NCI-H187 (cell line): ENCODE measurements at places on chromosomes 1 and 21.

DNA sequence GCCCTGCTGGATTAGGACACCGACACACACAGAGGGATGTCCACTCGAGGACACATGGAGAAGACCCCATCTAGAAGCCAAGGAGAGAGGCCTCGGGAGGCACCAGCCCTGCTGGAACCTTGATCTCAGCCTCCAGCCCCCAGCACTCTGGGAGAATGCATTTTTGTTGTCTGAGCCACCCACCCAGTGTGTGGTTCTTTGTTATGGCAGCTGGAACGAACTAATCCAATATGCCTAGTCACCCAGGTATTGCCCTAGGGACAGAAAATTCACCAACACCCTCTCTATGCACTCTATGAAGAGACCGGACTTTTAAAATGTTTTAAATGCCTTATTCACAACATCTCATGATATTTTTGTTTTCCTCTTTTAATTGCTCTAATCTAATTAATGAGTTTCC lies 117.4 kb downstream of the CRYAA start:
- no peak for DNase-seq

- no peak for DNase-seq
Observed at GRCh38 chr1:112594208-112594876, 24.6 kb downstream of the ST7L start.

GRCh38 chr1:29851691-29852090 lies 615.4 kb downstream of the PTPRU start:
- no peak for DNase-seq

- peak; percentile 33 for DNase-seq
Observed at GRCh38 chr1:28248273-28249012, 10.9 kb upstream of the SESN2 start.

- no peak for DNase-seq
Observed at GRCh38 chr1:226429858-226430715, 22.2 kb upstream of the PARP1 start.

- no peak for DNase-seq
Observed at GRCh38 chr1:53337499-53337898, 9.6 kb upstream of the LRP8 start.

- DNase-seq, result peak; percentile 28
Observed at GRCh38 chr21:43318841-43319781, 107.8 kb downstream of the SIK1 start.

GRCh38 chr21:29376556-29376955 lies 77.8 kb downstream of the BACH1 start:
- no peak for DNase-seq

- peak; percentile 81 for DNase-seq
Observed at GRCh38 chr1:193104502-193104906, 710 bp downstream of the GLRX2 start.

GRCh38 chr1:156600733-156601121 lies 552 bp downstream of the GPATCH4 start:
- DNase-seq, result no peak

- no peak for DNase-seq
Observed at GRCh38 chr1:32464716-32465577, at the start of gene ZBTB8B. Gene ZBTB8B (plus strand): TSS chr1:32465072. CDS start chr1:32470625, 5,553 bp downstream.

DNA sequence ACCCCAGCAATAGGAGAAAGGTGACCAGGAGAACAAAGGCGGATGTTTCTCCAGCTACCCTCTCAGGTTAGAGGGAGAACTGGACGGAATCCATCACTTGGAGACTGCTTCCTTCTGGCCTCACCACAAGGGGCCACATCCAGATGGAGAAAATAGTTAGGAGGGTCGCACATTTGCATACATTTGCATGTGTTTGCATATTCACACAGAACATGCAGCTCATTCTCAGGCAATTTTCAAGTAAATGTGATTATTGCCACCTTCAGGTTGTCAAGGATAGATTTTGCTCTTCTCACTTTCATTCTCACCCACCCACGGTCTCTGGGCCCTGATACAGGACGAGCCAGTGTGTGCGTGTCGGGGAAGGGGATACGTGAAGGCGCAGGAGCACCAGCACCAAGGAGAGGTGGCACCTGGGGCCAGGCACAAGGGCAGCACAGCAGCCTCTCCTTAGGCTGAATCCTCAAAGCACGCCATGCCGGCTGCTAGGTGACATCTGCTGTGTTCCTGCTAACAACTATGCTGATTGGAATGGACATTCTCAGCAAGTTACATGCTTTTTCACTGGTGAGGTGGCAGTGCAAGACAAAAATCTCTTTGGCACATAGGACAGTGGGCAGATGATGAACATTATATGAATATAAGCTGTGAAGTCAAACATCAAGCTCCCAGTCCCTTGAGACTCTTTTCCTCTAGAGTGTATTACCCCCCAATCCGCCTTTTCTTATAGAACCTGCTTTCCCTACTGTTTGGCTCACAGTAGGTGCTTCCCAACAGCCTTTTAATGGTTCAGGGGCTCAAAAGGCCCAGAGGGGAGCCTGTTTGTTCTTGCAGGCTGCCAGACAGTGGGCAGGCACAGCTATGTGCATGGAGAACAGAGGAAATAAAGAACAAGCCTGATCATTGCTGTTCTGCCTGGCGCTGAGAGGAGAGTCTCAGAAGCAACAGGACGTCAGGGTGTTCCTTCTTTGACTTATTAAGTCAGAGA lies 14.3 kb downstream of the ACKR1 start:
- DNase-seq, result no peak

DNA sequence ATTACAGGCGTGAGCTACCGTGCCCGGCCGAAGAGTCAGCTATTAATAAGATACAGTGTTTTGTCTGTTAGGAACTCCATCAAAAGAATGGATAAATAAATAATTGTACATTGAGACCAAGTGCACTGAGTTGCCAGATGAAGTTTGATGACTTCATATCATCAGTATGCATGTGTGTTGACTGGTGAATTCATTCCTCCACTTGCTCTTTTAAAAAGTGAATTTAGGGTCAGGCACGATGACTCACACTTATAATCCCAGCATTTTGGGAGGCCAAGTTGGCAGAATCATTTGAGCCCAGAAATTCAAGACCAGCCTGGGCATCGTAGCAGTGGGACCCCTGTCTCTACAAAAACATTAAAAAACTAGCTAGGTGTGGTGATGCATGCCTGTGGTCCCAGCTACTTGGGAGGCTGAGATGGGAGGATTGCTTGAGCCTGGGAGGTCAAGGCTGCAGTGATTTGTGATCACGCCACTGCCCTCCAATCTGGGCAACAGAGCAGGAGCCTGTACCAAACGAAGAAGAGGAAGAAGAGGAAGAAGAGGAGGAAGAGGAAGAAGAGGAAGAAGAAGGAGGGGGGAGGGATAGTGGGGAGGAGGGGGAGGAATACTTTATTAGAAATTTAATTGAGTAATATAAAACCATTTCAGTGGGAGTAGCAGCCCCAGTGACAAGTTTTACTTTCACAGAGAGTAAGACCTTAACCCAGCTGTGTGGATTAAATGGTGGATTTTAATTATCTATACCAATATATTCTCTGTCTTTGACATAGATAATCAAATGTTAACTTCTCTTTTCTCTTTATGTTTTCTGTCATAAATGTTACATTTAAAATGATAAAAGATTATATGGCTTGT lies 74.9 kb downstream of the CCDC18 start:
- no peak for DNase-seq

DNA sequence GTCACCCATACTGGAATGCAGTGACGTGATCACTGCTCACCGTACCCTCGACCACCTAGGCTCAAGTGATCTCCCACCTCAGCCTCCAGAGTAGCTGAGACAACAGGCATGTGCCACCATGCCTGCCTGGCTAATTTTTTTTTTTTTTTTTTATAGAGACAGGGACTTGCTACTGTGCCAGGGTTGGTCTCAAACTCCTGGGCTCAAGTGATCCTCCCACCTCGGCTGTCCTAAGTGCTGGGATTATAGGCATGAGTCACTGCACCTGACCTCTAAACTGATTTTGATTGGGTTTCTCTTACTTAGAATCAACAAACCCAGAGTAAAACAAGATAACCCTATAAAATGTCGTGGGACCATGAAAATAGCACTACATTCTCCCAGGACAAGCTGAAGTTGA lies 112.0 kb downstream of the UBE2U start:
- no peak for DNase-seq

DNA sequence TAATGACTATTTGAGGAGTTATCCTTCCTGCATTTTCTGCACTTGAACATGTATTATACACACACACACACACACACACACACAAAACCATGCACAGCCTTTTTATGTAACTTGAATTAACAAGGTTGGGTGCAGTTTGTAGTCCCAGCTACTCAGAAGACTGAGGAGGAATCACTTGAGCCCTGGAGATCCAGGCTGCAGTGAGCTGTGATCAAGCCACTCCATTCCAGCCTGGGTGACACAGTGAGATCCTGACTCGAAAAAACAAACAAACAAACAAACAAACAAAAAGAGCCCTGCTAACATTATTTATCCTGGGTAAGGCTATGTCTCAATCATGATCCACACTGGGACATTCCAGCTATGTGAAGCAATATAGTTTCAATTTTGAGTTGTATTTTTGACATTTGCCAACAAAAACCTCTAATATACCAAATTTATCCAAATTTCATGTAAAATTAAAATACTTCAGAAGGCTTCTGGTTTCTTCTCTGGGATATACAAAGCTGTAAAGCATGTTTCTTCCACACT lies 156.8 kb downstream of the NTPCR start:
- no peak for DNase-seq

GRCh38 chr1:72060466-72061245 lies 221.7 kb downstream of the NEGR1 start:
- no peak for DNase-seq

GRCh38 chr1:219806020-219806419 lies 122.3 kb downstream of the SLC30A10 start:
- no peak for DNase-seq

DNA sequence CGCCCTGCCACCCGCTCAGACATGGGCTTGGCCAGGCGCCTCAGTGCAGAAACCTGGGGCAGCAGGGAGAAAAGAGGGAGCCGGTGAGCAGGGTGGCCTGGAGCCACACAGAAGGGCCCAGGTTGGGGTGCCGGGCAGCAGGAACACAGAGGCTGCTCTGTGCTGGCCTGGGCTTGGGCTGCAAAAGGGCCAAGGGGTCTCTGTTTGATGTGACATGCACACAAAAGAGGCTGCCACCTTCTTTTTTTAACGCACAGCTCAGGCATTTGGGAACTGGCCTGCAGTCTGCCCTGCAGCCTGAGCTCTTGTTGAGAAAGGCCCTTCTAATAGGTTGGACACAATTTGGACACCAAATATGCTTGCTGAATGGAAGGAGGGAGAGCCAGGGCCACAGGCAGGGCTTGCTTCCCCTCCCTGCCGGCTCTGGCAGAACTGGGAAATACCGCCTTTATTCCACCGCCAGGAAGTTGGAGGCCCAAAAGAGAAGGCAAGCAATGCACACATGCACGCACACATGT lies 32.4 kb downstream of the KIF21B start:
- DNase-seq, result no peak

GRCh38 chr1:32988665-32989064 lies 24.1 kb upstream of the RNF19B start:
- DNase-seq, result no peak

- DNase-seq, result no peak
Observed at GRCh38 chr21:39441502-39442475, 3.8 kb downstream of the LCA5L start.

- DNase-seq, result no peak
Observed at GRCh38 chr1:215583185-215583749, 16.2 kb downstream of the KCTD3 start.

DNA sequence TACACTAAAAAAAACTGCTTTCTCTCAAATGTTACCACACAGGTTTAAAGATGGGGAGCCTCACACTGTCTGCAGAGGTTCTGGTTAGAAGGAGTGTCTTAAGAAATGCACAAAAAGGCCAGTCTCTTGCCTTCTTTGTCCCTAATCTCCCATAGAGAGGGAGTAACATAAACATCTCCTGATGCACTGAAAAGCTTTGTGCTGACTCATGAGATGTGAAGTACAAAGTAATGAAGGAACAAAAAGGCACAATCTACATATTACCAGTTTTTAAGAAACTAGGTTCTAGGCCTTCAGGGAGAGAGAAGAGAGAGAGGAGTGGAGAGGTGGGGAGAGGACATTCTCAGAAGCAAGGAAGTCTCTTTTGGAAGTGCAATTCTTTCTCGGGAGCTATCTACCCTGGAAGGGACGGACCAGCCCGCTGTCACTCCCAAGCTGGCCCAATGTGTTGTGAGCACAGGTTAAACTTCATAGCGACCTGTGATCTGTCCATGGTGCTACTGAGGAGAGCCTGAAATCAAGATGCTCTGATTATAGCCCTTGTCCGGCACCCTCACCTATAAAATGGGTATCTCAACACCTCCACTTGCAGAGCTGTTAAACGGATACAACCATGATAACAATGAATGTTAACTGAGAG lies 458.1 kb downstream of the DISC1 start:
- DNase-seq, result no peak

DNA sequence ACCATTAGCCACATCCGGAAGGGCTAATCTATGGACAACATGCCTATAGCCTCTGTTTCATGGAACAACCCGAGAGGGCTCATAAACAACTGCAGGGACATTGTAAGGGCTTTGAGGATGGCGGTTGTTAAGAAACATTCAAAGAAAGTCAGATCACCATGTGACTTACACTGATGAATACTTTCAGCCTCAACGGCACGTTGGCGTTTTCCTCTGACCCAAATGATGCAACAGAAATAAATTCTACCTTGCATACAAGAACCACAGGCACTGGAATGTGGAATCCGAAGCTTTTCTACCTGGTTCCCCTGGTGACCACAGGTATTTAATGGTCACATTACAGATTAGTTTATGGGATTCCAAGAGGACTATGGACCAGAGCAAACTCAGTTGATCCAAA lies 107.0 kb downstream of the CLIC6 start:
- no peak for DNase-seq

GRCh38 chr1:35674111-35674510 lies 32.8 kb upstream of the PSMB2 start:
- no peak for DNase-seq

DNA sequence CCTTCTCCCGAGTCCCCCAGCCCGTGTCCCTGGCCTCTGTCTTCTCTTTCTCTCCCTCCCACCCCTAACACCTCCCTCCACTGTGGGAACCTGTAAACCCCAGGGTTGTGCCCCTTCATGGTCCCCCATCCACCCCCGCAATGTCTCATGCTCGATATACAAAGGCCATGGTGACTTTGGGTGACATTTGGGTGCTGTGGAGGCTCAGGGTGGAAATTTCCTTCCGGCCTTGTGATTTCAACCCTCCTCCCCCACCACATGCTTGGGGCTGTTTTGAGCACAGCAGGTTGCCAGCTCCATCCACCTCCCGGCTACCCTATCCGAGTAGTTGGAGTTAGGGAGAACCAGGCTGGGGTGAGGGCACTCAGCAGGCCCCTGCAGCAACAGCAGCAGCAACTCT lies 25.7 kb upstream of the VPS13D start:
- no peak for DNase-seq

DNA sequence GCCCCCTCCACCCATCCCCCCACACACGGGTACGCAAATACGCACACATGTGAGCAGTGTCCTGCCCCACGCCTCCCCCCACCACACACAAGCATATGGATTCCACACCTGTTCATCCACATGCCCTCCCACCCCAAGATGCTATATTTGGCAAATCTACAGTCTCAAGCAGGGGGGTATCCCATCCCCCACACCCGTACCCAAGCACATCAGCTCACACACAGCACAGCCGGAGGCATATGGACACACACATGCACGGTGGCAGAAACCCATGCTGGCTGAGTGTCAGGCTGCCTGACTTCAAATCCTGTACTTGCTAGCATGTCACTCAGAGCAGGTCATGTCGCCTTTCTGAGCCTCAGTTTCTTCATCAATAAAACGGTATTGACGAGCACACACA lies 10.6 kb downstream of the COL16A1 start:
- DNase-seq, result no peak
